ENCODE measurements at places on chromosomes 2 and 18.

DNA sequence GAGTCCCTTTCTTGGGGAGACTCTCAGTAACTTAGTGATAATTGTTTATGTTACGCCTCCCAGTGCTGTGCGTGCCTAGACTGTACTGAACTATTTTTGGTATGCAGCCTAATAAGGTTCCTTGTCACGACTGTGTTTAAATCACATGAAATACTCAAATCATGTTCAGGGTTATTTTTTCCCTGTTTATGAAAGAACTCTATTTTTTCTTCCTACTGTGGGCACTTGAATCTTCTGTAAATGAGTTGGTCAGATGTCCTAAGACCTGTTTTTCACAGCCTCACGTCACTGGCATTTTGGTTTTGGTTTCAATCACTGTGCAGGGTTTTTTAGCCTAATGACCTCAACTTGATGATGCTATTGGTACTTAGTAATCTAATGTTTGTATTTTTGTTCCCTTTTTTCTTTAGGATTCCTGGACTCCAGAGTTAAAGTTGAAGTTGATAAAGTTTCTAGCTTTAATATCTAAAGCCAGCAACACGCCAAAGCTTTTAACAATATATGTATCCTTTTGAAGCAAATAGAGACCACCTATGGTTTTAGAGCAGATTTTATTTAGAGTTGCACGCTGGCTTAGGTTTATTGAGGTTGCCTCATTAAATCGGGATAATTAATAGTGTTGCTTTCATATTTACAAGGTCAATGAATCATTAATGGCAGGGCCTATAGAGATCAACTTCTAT lies 24.0 kb downstream of the ARMC9 start:
- no peak for DNase-seq

DNA sequence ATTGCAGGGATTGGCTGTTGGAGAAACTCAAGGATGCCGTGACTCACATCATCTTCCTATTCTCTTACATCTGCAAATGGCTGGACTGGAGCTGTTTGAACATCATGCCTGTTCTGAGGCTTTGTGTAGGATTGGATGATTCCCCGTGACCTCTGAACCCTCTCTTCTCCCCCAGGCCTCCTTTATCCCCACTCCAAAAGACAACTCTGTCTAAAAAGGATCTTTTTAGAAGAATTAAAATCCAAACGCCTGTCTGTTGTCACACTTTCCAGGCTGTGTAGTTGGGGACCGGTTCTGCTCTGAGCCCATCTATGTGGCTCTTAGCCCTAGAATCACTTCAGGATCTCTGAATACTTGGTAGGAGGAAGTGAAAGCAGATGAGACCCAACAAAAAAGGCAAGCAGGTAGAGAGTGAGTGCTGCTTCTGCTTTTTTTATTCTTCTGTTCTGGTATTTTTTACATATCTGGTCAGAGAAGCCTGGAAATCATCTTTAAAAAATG lies 565 bp downstream of the SP140 start:
- no peak for DNase-seq

DNA sequence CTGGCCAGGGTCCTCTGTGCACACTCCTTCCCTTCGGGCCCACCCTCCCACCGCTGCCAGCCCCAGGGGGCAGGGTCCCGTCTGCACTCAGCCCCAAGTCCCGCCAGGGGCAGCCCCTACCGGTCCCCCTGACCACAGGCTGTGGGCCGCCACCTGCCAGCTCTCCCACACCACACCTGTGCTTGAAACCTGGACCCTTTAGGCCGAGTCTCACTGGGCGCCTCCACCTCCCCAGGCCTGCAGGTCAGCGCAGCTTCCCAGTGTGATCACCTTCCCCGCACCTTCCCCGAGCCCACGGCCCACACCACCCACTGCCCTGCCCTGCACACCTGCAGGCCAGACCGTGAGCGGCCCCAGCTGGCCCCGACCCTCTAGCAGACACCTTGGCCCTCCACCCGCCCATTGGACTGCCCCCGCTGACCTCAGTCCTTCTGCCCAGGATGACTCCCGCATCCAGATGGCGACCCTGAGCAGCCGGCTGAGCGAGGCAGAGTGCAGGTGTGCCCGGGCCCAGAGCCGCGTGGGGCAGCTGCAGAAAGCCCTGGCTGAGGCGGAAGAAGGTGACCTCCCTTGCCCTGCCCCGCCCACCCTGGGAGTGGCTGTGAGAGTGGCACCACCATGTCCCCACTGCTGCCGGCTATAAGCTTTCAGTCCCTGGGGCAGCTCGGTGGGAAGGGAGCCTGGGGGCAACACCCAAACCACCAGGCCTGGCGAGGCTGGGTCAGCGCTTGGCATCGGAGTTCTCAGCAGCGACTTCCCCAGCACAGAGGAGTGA lies 31.3 kb upstream of the SNED1 start:
- no peak for DNase-seq

- no peak for DNase-seq
Observed at GRCh38 chr2:128710242-128710641, 391.6 kb upstream of the HS6ST1 start.

- no peak for DNase-seq
Observed at GRCh38 chr18:22136395-22136794, 33.0 kb upstream of the GATA6 start.

DNA sequence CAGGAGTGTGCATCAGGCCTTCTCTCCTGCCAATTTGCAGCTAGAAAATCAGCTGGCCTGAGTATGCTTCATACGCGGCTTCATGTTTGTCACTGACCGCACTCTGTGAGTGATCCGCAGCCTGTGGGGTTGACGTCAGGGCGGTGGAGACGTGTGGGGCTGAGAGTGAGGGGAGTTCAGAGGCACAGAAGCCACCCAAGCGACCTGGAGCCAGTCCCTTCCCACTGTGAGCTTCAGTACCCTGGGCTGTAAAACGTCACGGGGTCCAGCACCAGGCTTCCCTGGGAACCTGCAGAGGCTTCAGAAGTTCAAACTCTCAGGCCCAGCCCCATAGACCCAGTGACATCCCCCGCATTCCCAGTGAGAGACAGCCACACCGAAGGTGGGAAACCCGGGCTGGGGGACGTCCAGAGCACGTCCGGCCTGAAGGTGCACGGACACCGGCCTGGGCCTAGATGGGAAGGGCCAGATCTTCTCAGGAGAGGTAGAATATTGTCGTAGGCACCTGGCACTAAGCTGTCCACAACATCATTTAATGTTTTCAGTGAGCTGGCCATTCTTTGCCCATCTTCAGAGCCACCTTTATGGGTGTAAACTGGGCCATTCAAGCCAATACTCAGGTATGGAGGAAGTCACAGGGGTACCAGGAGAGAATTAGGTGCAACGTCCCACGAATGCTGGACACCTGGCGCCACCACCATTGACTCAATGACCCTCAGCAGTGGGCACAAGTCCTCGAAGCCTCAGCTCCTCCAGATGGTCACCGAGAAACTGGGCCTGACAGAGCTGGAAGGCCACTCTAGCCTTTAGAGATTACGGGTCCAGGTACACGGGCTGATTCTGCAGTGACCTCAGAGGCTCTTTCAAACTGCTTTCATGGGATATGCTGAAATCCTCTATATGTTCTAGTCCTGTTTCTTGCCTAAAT lies 235.6 kb upstream of the MYT1L start:
- DNase-seq: no peak

DNA sequence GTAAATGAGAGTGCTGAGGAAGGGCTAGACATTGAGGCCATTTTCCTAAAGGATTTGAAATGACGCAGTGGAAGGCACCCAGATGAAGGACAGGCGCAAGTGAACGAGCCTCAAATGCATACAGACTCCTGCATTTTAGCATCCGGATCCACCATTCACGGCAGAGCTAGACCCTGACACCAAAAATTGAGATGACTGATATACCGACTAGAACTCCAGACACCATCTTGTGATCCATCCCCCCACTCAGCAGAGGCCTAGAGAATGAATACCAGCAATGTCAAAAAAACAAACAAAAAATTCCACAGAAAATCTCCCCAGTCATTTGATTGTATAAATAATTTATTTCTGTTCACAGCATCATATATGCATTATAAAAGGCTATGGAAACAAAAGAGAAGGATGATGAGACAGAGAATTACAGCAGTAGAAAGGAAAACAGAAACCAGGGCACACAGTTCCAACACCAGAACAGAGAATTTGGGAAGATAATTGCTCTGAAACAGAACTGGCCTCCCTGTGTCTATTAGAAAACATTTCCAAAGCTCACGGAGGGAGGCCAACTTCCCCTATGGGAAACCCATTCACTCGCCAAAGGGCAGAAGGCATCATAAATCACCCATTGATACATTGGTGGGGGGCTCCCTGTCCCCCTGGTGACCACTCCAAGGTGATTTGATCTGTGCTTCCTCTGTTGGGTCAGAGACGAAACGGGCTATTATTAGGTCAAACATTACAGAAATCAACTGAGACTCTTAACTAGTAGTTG lies 4.0 kb downstream of the ARL4C start:
- no peak for DNase-seq

- DNase-seq: no peak
Observed at GRCh38 chr18:75739682-75740081, 312.2 kb upstream of the SMIM21 start.

- no peak for DNase-seq
Observed at GRCh38 chr2:137693534-137693933, 270.7 kb upstream of the HNMT start.

DNA sequence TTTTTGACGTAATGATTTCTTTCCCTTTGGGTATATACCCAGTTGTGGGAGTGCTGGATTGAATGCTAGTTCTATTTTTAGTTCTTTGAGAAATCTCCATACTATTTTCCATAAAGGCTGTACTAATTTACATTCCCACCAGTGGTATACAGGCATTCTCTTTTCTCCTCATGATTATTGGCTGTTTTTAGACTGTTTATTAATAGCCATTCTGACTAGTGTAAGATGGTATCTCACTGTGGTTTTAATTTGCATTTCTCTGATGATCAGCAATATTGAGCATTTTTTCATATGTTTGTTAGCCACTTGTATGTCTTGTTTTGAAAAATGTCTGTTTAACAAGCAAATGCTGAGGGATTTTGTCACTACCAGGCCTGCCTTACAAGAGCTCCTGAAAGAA lies 9.2 kb upstream of the CD28 start:
- no peak for DNase-seq

DNA sequence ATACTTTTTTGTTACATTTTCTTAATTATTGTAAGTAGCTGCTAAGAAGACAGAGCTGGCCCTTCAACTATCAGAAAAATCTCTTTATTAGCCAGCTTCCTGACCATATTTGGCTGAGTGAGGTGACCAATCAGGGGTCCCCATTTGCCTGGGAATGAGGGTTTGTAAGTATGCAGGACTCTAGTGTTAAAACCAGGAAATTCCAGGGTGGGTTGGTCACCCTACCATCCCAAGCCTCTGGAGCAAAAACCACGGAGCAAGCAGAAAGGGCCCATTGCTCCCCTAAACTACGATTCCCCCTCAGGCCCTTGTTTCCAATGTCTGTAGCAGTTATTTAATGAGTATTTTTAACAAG lies 165.6 kb upstream of the NCKAP5 start:
- DNase-seq: no peak

DNA sequence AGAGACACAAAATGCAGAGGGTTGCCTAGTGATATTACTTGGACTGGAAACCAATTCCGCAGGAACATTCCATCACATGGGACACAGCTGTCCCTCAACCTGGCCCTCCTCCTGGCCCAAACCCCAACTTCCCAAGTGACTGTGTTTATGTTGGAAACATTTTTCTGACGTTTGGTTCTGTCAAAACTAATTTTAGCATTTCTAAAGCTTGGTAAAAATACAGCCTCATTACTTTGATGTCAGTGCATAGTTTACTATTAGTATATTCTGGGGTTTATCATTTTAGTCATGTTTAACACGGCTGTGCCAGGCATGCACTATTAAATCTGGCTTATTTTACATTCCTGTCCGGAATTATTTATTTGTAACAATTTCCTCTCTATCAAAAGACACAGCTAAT lies 69.9 kb downstream of the GLI2 start:
- no peak for DNase-seq

GRCh38 chr2:237858294-237859081 lies 935 bp upstream of the RAMP1 start:
- no peak for DNase-seq

GRCh38 chr2:81304154-81304830 lies 999.7 kb upstream of the LRRTM1 start:
- DNase-seq: no peak

- no peak for DNase-seq
Observed at GRCh38 chr18:44899832-44900231, 219.1 kb downstream of the SETBP1 start.

DNA sequence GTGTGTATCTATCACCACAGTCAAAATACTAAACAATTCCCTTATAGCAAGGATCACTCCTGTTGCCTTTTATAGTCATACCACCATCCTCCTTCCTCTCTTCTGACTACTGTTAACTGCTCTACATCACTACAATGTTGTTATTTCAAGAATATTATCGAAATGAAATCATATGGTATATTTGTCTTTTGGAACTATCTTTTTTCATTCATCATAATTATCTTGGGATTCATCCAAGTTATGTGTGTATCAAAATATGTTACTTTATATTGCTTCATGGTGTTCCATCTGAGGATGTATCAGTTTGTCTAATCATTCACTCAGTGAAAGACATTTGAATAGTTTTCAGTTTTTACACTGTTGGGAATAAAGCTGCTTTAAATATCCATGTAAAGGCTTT lies 1423.0 kb upstream of the PIK3C3 start:
- no peak for DNase-seq

GRCh38 chr2:75790814-75791467 lies 80.2 kb upstream of the GCFC2 start:
- no peak for DNase-seq

GRCh38 chr2:30219886-30220875 lies 11.2 kb upstream of the LBH start:
- DNase-seq: no peak

DNA sequence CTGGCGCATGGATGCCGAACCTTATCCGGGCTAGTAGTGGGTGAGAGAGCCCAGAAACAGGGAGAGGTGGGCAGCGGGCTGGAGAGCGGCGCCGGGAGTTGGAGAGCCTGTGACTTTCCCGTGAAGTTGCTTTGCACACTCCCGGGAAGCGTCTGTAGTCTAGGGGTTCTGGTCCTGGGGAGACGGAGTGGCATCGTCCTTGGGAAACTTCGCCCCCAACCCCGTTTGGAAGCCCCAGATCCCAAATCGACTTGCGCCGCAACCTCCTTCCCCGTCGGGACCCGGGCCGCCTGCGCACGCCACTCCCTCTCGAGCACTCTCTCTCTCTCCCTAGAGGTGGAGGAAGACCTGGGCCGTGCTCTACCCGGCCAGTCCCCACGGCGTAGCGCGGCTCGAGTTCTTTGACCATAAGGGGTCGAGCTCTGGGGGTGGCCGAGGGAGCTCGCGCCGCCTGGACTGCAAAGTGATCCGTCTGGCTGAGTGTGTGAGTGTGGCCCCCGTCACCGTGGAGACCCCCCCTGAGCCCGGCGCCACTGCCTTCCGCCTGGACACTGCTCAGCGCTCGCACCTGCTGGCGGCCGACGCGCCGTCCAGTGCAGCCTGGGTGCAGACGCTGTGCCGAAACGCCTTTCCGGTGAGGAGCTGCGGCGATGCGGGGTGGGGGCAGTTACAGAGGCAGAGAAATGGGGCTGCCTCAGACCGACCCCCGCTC lies 456 bp downstream of the DOK1 start:
- peak; percentile 22 for DNase-seq

- no peak for DNase-seq
Observed at GRCh38 chr2:105129722-105130232, 91.9 kb downstream of the MRPS9 start.

GRCh38 chr2:230358305-230358704 lies 31.3 kb downstream of the SP140L start:
- DNase-seq: no peak

Measured in activated T-helper 1 cell treated with anti-CD3 and anti-CD28 coated beads, Interleukin-2, amount 50 U/mL, for 16 hours (primary cell).